ENCODE measurements at places on chromosomes 13 and 19.

DNA sequence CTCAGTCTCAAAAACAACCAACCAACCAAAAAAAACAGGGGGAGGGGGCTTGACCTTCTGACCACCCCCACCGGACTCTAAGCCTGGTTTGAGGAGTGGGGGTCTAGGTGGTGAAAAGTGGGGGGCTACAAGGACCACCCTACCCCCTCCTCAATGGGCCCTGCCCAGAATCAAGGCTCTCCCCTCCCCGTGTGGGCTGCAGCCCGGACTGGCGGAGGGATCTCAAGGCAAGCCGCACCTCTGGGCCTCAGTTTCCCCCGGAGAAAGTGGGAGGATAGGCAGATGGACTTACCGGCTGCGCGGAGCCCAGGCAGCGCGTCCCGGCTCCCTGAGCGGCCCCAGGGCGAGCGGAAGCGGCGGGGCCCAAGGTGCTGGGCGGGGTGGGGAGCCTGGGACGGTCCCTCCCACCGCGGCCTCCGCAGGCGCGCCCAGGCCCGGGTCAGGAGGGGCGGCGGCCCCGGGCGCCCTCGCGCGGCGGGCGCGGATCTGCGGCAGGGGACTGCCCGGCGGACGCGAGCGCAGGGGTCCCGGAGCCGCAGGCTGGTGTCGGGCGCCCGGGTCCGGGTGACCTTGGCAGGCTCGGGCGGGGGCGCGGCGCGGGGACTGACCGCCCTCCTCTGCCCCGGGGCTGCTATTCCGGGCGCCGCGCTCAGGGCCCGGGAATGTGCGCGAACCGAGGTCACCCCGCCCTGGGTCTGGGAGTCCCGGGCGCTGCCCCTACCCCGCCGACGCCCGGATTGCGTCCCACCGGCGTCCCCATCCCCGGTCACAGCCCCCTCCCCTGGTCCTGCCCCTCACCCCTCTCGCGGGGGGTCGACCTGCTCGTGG lies at the start of gene ADAMTSL5:
TSS of gene ADAMTSL5 (minus strand) at position 349 of the 828 bp plus-strand sequence. CDS start 2,076 bp downstream, outside the sequence.
- no peak for DNase-seq

DNA sequence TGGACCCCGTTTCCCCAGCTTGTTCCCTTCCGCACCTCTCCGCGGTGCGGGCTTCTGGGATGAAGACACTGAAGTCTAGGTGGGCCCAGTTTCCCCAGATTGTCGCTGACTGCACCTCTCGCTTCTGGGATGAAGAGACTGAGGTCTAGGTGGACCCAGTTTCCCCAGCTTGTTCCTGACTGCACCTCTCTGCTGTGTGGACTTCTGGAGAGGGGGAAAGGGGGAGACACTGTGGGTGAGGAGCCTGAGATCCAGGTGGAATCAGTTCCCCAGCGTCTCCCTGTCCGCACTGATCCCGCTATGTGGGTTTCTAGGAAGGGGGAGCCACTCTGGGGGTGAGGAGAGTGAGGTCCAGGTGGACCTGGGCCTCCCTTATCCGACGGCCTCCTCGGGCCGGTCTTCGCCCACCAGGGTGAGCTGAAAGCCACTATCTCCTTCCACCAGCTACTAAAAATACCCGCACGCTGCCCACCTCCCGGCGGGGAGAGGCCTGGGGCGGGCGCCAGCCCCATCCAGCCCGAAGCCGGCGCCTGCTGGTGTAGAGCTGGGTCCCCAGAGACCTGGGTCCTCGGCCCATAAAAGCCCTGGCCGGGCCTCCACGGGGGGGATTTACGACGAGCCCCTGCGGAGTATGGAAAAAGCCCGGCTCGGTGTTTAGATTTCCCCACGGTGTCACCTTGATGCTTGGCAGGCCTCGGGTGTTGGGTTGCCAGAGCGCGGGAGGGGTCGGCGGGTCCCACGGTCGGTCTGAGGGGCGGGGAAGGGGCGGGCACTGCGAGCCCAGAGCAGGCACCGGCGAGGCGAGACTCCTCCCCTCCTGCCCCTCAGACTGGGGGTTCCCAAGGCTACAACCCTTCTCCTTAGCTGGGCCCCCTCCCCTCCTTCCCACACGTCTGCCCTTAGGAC lies 10.6 kb downstream of the FUT6 start:
- DNase-seq, result peak; percentile 67

DNA sequence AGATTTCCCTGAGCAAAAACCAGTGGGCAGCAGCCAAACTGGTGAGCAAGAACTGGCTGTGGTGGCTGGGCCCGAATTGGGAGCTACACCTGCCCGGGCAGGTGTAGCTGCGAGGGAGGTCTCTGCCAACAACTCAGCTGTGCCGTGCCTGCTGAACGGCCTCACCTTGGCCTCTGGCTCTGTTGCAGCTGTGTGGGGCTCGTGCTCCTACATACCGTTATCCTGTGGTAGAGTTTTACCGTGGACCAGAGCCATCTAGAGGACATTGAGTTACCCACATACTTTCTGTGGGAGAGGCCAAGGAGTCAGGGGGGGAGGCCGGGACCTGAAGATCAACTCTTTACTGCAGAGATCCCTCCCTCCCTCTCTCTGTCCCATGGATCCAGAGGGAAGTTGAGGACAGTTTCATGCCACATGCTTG lies 113.2 kb downstream of the TM9SF2 start:
- no peak for DNase-seq

- no peak for DNase-seq
Observed at GRCh38 chr19:19405971-19406877, 749 bp downstream of the GATAD2A start.

- DNase-seq, result no peak
Observed at GRCh38 chr19:41367848-41368301, 3.9 kb upstream of the B9D2 start.

DNA sequence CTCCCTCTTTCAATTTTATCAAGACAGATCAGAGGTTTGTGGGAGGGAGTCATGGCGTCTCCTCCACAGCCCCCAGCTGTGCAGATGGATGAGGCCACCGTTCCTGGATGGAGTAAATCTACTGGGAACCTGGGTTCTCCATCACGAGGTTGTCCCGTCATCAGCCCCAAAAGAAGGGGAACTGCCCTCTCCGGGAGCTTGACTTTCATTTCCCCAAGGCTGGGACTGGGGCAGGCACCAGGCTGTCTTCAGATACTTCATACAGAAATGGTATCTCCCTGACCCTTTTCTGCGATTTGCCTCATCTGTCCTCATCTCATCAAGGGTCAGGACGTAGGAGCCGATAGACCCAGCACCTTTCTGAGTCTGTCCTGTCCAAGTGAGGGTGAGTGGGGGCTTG lies 9.8 kb downstream of the LILRB2 start:
- DNase-seq, result no peak

- no peak for DNase-seq
Observed at GRCh38 chr13:90889906-90890834, 457.3 kb upstream of the MIR17HG start.

- peak; percentile 5 for DNase-seq
Observed at GRCh38 chr13:25727810-25728209, 324.0 kb downstream of the SHISA2 start.

GRCh38 chr19:15108845-15109767 lies 1.9 kb downstream of the SYDE1 start:
- DNase-seq, result no peak

DNA sequence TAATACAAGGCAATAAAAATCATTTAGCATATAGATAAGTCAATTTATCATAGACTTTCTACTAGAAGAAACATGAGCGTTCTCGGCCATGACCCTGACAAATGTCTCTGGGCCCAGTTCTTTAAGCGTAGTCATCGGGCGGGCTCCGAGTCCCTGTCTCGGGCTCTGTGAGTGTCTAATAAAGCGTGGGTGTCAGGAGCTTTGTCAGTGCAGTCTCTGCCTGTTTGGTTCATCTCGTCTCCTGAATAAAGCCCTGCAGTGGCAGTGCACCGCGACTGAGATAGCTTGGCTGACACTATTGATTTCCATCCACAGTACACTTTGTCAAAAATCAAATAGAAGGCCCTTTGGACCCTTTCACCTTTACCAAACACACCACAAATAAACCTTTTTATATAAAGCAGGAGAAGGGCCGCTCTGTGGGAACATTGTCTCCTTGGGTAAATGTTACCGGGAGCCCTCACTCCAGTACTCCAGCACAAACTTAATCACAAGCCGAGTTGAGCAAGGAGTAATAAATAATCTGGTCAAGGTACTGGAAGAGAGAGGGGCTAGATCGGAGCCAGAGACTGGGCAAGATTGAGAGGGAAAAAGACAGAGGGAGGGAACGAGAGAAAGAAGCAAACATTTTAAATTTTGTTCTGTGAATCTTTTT lies 368.2 kb upstream of the TSHZ3 start:
- DNase-seq, result no peak

DNA sequence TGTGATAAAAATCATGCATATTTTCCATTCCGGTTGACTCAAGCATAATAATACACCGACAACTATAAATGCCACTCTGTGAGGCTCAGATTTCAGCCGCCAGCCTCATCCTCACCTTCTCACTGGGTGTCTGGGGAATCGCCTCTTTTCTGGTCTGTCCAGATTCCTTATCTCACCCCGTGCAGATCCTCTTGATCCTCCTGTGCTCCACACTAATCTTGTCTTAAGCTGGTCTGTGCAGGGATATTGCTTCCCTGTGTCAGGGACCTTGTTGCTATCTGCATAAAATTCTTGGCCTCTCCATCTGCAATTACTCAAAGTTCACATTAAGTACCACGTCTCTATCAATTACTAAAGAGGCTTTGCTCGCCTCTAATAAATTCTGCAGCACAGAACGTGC lies 116.6 kb upstream of the SPACA7 start:
- no peak for DNase-seq

- DNase-seq, result no peak
Observed at GRCh38 chr13:101115762-101116171, 300.5 kb downstream of the NALCN start.

GRCh38 chr13:53240401-53241025 lies 211.9 kb downstream of the OLFM4 start:
- no peak for DNase-seq

DNA sequence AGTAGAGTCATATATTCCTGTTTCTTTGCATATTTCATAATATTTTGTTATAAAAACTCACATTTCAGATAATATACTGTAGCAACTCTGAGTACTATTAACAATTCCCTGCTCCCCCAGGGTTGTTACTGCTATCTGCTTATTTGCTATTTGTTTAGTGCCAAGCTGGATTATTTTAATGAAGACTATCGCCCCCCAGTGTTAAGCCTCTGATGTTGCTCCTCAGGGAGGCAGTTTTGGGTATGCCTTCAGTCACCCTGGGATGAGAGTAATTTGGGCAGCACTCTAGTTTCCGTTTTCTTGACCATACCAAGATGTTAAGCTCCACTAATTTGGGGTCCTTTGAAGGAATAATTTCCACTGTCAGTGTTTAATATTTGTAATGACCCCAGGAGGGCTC lies 46.0 kb downstream of the MICU2 start:
- DNase-seq, result no peak

DNA sequence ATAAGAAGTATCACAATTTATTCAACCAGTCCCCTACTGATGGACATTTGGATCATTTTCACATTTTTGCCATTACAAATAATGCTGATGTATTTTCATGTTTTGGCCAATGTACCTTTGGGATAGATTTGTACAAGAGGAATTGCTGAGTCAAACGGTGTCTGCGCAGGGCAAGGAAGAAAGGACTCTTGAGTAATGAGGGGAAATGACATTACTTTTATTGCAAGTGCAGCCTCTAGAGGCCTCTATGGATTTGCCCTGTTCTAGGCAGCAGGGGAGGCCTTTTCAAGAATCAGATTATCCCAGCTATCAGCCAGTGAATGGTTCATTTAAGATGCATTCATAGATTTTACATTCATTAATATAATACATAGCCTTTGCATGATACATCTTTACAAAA lies 32.9 kb upstream of the GTF3A start:
- DNase-seq, result no peak
